ENCODE measurements at places on chromosomes 11 and 22.

- DNase-seq, result no peak
These were observed 438.1 kb downstream of the SOX6 start for GRCh38 chr11:15918212-15918611.

DNA sequence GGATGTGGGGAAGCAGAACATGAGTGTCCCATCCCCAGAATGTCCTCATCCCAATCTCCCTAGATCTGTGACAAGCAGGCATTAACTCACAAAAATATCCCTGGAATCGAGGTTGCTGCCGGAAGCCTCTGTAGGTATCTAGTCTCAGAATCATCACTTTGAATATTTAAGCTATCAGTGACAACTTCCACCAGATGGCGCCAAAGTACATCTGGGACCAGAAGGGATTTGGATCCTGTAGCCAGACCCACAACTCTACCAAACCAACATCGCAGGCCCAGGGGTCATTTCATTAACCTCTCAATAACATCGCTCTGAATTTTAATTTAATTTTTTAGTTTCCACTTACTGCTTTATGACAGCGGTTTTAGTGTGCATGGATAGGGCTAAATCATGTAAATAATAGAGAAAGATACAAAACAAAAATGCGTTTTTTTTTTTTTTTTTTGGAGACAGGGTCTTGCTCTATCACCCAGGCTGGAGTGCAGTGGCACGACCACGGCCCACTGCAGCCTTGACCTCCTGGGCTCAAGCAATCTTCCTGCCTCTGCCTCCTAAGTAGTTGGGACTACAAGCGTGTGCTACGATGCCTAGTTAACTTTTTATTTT, 1.1 kb upstream of the EXT2 start:
- peak; percentile 65 for DNase-seq

- DNase-seq, result no peak
These were observed at the start of gene ADM2 for GRCh38 chr22:50481440-50482106. ADM2 (plus strand) TSS chr22:50481543; CDS start chr22:50481848, 305 bp downstream.

DNA sequence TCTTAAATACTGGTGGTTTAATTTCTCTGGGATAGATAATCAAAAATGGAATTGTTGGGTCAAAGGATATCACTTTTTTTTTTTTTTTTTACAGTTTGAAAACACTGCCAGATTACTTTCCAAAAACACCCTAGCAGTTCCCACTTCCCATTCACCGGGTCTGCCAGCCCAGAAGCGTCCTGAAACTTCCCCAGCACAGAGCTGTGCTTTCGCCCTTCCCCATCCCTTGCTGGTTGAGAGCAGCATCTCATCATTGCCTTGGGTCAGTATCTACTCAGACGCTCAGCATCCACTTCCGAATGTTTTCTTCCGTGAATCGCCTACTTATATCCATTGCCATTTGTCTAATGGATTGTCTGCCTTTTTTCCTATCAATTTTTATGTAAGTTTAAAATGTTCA, 5.5 kb downstream of the CERK start:
- no peak for DNase-seq

GRCh38 chr11:74532501-74533246, 39.1 kb upstream of the LIPT2 start:
- no peak for DNase-seq
